Cardiac fibroblast (primary cell): ENCODE measurements at places on chromosomes 7 and 10.

GRCh38 chr10:110993024-110993693 lies 73.8 kb downstream of the SHOC2 start:
- peak; percentile 56 for DNase-seq

GRCh38 chr7:18020138-18020715 lies 7.4 kb downstream of the PRPS1L1 start:
- peak; percentile 55 for DNase-seq

DNA sequence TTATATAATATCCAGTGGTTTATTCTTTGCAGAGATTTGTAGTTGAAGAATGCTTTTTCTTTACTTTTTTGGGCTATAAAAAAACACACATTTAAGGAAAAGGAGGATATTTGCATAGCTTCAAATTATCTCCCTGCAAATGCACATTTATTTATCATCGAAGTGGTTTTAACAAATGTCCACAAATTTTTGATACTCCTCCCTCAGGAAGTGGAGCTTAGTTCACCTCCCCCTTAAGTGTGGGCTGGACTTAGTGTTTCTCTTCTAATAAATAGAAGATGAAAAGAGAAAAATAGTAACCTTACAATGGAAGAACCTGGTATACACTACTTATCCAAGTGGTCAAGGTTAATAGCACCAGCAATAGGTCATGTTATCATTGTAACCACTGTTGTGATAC lies 537.6 kb downstream of the ARL4A start:
- no peak for DNase-seq

DNA sequence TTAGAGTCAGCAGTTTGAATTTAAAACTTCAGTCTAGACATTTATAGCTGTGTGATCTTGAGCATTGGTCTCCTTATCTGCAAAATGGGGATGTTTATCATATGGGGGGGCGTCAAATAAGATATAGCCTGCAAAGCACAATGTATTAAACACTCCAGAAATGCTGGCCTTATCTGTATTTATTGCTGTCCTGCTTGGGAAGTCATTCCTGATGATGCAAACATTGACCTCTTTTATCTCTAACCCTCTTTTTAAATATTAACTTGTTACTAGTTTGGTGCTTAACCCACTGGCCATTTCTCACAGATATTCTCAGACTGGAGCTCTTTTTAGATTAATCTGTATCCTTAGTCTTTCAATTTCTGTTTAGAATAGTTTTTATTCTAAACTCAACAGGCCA lies 13.2 kb downstream of the MRPS33 start:
- DNase-seq, result no peak

GRCh38 chr10:44419790-44420549 lies 35.1 kb upstream of the CXCL12 start:
- DNase-seq, result no peak
